ENCODE measurements at places on chromosomes 12 and 14.

DNA sequence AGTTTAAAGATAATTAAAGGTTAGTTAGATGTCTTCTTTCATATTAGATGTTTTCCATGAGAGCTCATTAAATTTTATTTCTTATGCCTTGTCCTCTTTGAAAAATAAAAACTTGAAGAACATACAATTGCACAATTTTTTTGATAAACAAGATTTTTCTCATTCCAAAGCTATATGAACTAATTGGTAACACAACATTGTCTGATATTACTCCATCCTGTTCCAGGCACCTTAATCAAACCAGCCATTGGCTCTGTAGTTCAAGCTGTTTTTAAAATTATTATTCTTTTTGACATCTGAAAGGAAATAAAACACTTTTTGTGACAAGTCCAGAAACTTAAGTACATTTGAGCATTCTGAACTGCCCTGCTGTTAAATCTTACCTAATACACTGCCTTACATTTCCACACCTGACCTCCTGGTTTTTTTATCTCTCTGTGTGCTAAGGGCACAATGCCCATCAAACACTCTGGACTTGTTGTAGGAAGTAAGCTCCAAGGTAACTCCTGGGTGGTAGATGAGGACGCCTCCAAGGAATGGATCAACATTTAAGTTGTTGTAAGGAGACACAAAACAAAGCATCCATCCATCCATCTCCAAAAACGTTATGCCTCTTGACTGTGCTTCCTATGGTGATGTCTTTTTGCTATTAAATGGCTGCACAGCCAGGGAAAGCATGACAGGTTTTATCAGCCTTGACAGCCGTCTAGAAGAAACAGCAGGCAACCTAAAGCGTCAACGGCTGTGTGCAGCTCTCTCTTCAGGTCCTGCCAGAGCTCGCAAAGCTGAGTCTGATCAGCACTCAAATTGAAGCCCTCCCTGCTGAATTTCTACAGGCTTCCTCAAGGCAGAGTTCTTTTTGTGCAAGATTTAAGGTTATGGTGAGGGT, 449.9 kb upstream of the FLRT2 start:
- no peak for DNase-seq

GRCh38 chr14:76811561-76811960, 1.1 kb downstream of the ANGEL1 start:
- no peak for DNase-seq

DNA sequence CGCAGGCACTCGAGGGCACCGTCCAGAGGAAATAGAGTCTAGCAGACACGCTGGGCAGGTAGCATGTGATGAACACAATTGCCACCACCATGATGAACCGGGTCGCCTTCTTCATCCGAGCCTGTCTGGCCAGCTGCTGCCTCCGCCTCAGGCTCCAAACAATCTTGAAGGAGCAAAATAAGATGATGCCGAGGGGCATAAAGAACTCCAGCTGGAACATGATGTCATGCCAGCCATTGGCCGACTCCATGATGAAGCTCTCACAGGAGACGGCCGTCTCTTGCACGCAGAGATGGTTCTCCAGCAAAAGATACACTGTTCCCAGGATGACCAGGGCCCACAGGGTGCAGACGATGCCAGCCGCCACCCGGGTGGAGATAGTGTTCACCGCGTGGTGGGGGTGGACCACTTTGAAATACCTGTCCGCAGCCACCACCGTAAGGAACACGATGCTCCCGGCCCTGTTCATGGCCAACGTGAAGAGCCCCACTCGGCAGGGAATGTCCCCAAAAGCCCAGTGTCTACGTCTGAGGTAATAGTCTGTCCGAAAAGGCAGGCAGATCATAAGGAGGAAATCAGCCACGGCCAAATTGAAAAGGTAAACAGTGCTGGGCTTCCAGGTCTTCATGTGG, 945 bp downstream of the HCAR1 start:
- no peak for DNase-seq

DNA sequence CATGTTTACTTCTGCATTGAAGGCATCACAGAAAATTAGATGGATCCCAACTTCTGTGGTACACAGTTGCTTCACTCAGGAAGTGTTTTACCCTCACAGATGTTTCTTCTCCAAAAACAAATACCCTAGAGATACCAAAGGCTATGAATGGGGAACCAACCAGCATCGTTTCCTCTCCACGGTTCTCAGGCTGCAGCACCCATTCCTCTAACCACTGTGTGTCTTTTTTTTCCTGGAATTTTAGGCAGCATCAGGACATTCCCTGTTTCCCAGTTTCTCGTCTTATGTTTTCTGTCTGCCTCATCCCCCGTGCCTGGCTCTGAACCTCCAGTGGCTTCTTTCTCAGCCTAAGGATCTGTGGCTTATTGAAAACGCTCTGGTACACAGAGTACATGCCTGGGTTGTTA, 72.0 kb upstream of the TBX5 start:
- no peak for DNase-seq

DNA sequence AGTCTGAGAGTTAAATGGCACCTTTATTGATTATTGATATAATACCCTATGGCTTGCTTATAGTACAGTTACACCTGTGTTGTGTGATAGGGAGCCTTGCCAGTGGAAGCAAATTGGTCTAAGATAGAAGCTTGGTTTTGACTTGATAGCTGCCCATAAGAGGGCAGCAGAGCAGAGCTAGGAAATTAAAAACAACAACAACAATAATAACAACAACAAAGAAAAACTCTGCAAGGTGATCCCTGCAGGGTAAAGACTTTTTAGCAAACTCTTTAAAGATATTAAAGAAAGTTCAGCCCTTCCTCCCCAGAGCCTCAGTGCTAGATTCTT, 18.0 kb upstream of the RNASE10 start:
- no peak for DNase-seq

GRCh38 chr14:67576216-67576955, 23.7 kb downstream of the PIGH start:
- DNase-seq: no peak

DNA sequence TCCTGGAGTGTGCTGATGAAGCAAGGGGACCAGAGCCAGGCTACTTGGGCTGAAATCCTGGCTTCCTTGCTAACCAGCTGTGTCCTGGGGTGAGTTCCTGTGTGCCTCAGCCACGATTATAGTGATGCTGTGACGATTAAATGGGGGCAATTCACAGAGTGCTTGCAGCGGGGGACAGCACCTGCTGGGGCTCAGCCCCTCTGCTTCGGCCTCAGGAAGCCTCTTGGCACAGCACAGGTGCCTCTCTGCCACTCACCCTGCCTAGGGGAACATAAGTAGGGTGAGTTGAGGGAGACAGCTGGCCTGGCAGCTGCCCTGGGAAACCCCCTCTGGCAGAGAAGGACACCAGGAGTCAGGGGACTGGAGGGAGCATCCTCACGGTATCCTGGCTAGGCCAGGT, 9.4 kb downstream of the KRT80 start:
- no peak for DNase-seq

DNA sequence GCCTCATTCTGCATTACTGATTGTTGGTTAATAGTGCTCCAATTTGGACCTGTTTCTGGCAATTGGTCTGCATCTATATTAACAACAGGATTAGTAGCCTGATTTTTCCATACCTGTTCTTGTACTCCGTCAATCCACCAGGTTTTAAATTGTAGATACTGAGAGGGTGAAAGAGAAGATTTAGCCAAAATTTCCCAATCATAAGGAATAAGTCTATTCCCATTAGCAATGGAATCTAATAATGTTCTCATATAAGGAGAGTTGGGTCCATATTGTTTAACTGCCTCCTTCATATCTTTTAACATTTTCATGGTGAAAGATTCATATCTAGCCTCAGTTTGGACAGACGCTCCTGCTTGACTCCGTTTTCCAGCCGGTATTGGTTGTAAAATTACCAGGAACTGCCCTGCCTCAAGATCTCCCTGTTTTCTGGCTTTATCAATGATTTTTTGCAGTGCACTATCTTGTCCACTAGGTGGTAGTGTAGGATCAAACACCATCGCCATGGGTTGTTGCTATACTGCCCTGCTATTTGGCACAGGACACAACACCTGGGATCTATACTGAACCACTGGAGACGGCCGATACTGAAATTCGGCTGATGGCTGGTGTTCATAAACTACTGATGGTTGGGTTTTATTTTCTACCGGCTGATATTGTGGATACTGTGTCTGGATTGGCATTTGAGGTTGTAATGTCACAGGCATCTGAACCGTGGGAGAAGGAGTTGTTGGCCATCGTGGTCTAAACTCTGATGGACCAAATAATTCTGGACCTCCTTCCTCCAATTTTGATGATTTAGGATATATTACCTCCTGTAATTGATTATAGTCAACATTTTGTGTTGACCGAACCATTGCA, 25.2 kb downstream of the DHRS4L2 start:
- DNase-seq: no peak

GRCh38 chr14:57326253-57326652, 57.5 kb downstream of the AP5M1 start:
- no peak for DNase-seq

GRCh38 chr12:62116986-62117385, 143.2 kb upstream of the USP15 start:
- DNase-seq: no peak

GRCh38 chr12:18045446-18045992, 44.5 kb downstream of the RERGL start:
- DNase-seq: no peak

- DNase-seq: no peak
Measured at GRCh38 chr14:23115918-23116317, 3.1 kb downstream of the CEBPE start.

DNA sequence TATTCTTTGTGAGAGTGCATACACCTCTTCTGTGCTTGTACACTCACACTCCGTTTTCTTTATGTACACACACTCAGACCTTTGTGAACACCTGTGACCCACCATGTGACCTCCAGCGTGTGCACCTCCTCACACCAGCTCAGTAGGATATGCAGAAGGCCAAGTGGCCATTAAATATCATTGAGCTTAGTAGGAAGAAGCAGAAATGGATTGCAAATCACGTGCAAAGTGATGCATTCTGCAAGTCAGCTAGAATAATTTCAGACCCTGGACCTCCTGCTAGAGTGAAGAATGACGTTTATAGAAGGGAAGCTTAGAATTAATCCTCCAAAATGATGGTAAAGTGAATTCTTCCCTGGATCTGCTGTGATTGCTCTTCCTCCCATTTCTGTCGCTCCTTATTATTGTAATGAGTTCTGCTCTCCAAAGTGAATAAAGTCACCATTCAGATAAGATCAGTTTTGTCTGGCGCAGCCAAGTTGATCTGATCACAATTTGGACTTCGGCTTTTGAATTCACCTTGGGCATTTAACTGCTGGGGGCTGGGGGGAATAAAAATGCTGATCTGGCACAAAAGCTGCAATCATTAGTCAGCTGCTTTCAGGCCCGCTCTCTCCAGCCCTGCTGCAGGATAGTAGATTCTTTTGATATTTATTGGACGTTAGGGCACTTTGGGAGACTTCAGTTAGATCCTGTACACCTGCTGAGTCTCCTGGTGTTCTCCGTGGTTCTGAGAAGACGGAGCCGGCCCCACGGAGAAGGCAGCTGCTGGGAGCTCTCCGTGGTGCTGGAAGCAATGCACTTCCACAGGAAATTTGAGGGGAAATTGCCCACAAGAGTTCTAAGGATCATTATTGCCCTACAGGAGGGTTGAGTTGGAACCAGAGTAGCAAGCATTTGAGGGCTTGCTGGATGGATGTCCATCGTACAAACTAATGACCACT, 12.4 kb upstream of the NRXN3 start:
- DNase-seq: no peak

DNA sequence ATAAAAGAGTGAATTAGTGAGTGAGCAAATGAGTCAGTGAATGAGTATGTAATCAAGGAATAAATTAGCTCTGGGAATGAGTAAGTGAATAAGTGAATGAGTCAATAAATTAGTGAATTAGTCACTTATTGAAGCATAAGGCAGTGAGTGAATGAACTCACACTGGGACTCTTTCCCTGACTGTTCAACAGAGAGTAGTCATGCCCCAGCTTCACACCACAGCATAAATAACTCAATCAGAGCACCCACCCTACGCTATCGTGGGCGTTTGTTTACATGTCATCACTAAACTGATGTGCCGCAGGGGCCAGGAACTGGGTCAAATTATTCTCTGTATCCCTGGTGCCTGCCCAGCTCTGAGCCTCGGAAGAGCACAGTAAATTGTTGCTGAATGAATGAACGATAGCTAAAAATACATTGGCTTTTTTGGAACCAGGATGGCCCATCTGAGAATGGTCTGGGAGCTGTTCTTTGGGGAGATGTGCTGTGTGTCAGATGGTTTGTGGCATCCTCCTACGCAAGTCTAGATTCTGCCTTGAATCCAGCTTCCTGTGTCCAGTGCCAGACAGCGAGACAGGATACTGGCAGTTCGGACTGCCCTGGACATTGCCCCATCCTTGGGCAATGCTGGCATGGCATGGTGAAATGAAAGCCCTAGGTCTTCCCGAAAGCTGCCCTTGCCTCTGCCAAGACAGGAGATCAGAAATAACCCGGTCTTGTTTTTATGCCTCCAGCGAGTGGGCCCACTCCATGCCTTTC, 98.0 kb upstream of the RTL1 start:
- no peak for DNase-seq

GRCh38 chr14:72528863-72529175, 365.1 kb downstream of the DPF3 start:
- no peak for DNase-seq

DNA sequence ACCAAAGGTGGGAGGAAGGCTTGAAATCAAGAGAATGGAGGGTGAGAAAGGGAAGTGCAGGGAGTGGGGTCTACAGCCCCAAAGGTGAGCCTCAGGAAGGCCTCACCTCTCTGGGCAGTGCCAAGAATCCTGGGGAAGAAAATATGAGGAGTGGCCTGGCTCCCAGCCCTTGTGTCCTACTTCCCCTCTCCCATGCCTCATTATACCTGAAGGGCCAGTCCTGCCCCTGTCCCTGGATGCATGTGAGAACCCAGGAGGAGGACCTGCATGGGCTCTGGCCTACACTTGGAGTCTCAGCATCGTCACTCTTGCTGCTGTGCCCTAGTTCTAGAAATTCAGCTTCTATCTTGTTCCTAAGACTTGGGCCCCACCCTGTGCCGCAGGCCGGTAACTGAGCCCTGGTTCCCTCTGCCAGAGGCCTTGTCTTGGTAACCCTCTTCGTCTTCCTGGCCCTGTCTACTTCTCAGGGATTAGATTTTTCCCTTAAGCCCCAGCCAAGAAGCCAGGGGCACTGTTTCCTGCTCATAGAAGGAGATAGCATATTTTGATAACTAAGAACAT, 10.9 kb upstream of the MYH7 start:
- no peak for DNase-seq

Measured in omental fat pad (tissue), 4 donors.